ENCODE measurements at places on chromosomes 16 and 17. TPM values are rescaled to one million over a fixed set of nuclear protein-coding genes. Genes with fewer than 3 reads are reported as not detected.
A peak's percentile ranks its signal among the peaks of the same experiment; 100 is the strongest.

Gene SLC13A2
- polyA plus RNA-seq, result not detected

DNA sequence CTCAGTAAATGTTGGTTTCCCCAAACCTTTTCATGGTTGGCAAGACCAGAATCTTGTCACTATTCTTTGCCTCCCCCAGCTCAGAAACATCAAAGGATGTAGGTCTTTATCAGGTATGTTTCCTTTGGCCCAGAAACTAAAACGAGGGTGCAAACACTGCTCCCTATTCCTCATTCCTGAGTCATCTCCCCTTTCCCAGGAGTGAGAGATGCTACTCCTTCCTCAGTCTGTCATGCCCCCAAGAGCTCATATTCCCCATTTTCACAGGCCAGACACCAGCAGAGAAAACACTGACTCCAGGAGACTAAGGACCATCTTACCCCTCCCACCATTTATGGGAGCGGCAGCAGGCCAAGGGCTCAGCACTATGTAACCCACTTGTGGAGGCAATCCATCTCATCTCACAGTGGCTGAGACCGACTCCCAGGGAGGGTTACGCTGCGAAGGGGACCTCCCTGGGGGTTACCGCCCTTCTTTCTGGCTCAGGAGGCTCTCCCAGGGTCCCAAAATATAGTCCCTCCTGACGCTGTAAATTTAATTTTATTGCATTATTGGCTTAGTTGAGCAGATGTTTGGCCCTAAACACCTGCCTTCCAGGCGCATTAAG lies 1.5 kb downstream of the GEMIN4 start:
- H3K4me3 ChIP-seq, result peak overlapping the region; percentile 62
- DNase-seq, result no peak
- no peak overlapping the region for H3K27ac ChIP-seq

Gene CRLF3
- 24.1 TPM for polyA plus RNA-seq

DNA sequence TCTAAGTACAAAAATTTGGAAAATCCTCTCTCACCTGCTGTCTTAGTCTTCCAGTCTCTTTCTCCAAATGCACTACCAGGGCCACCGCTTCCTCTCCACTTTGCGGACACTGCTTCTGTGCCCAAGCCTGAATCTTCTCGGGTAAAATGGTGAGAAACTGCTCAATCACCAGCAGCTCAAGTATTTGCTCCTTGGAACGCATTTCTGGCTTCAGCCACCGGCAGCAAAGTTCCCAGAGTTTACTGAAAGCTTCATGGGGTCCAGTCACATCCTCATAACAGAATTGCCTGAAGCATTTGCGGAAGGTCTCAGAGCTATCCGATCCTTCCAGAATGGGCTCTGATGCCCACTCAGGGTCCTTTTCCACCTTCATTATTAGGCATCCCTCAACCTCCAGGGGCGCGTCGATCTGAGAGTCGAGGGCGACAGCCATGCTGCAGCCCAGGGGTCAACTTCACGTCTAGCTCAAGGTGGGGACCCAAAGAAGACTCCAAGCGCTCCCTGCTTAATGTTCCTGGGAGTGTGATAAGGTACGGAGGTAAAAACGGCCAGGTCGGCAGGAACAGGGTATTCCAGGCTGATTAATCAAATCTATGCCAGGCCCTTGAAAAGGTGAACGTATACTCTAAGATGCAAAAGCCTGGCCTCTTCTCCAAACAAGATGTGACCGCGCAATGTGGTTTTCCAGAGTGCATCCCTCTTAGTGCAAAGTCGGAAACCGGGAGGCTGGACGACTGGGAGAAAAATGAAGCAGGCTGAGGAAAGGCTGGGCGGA lies 763 bp downstream of the ZKSCAN2 start:
- H3K27ac ChIP-seq, result peak overlapping the region; percentile 99
- H3K36me3 ChIP-seq, result peaks cover 22% of the 10 kb centered on the region
- DNase-seq, result peak; percentile 44
- peaks cover 26% of the 10 kb centered on the region for H3K4me1 ChIP-seq

DNA sequence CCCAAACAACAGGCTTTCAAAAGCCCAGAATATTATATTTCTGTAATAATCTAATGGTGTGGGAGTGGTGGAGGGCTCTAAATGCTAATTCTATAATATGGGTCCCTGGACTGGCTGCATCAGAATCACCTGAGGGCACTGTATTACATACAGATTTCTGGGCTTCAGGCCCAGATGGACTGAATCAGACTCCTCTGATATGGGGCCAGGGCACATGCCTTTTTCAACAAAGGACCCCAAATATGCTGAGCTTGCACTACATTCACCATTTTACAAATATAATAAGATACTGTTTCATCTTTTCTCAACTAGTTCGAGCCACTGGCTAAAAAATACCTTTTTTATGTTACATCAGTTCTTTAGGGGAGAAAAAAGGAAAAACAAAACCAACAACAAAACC lies 309.7 kb downstream of the MAP2K6 start:
- no peak overlapping the region for H3K27ac ChIP-seq
- DNase-seq, result no peak
- H3K36me3 ChIP-seq, result no peaks in the 10 kb centered on the region
- peaks cover 3% of the 10 kb centered on the region for H3K27me3 ChIP-seq

GRCh38 chr16:25823891-25824290 lies 132.1 kb downstream of the HS3ST4 start:
- H3K27ac ChIP-seq, result no peak overlapping the region
- no peak for DNase-seq
- no peaks in the 10 kb centered on the region for H3K4me1 ChIP-seq
- no peaks in the 10 kb centered on the region for H3K27me3 ChIP-seq
- H3K4me3 ChIP-seq, result no peak overlapping the region

DNA sequence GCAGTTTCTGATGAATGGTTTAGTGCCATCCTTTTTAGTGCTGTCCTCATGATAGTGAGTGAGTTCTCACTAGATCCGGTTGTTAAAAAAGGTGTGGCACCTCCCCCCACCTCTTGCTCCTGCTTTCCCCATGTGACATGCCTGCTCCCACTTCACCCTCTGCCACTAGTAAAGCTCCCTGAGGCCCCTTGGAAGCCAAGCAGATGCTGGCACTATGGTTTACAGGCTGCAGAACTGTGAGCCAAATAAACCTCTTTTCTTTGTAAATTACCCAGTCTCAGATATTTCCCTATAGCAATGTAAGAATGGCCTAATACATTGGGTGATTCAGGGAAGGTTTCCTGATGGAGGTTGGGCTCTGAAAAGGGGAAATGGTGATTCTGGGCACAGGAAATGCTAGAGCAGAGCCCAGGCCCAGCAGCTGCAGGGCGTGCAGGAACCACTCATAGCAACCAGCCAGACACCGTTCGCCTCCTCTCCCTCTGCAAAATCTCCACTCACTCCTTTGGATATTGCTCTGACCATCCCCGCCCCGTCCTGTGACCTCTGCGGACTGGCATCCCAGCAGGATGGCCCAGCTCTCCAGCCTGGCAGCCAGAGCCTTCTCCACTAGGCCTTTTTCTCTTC lies 2.6 kb upstream of the ADORA2B start:
- no peak overlapping the region for H3K27ac ChIP-seq
- H3K27me3 ChIP-seq, result peaks cover 32% of the 10 kb centered on the region
- no peak overlapping the region for H3K4me3 ChIP-seq
- H3K4me1 ChIP-seq, result peaks cover 3% of the 10 kb centered on the region
- DNase-seq, result no peak

DNA sequence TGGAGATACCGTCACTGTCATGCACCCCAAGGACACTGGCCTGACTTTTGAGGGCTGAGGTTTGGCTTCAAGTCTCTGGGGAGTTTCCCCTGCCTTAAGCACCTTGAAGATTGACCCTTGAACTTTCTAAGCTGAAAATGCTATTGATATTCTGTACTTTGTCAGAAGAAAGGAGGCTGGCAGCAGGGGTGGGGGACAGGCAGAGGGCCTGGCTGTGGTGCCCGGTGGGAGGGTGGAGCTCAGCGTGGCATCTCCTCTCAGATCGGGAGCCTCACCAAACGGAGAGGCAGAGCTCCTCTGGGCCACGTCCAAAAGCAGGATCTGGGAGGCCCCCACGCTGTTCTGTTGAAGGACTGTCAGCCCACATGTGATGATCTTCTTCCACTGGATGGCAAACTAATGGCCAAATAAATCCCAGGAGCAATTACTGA lies 305.2 kb upstream of the IRX3 start:
- H3K27ac ChIP-seq, result no peak overlapping the region
- H3K4me3 ChIP-seq, result no peak overlapping the region
- no peaks in the 10 kb centered on the region for H3K36me3 ChIP-seq
- H3K4me1 ChIP-seq, result peaks cover 7% of the 10 kb centered on the region
- DNase-seq, result no peak
- H3K27me3 ChIP-seq, result no peaks in the 10 kb centered on the region

Gene ZCCHC14
- 7.9 TPM for polyA plus RNA-seq

DNA sequence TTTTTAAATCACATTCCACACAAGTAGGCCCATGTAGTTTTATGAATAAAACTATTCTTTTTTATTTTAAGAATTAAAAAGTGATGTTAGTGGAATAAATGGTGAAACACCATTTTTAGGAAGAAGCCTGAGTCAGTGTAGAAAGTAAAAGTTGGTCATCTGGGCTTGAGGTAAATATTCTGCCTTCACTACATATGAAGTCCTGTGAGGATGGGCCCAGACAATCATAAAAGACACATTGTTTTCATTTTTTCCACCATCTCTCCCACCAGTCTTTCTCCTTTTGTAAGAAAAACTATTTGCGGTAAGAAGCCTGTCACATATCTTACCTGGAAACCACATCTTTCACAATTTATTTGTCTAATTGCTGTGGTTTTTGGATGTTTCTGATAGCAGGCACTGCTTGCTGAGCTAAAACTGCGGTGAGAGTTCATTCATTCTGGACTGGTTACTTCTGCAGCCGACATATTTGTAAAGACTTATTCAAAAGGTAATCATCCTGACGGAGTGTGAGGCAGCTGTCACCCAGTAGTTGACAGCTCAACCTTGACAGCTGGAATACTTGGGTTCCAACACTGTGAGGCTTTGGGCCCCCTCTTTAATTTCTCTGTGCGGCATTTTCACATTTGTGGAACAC lies 10.6 kb upstream of the RFFL start:
- DNase-seq, result no peak
- no peaks in the 10 kb centered on the region for H3K27me3 ChIP-seq
- H3K4me3 ChIP-seq, result no peak overlapping the region

Gene KRT20
- polyA plus RNA-seq, result not detected

Gene OTOP2
- polyA plus RNA-seq, result not detected

GRCh38 chr17:76240461-76241203 lies at the start of gene RNF157:
Gene RNF157, minus strand, starts transcription at chr17:76240493. Its CDS starts 253 bp downstream, at chr17:76240240.
- H3K27ac ChIP-seq, result no peak within 1 kb of the TSS
- peak within 1 kb of the TSS; percentile 47 for H3K4me3 ChIP-seq
- peak; percentile 56 for DNase-seq
- no peaks in the 10 kb centered on the region for H3K4me1 ChIP-seq
- no peaks in the 10 kb centered on the region for H3K36me3 ChIP-seq
- H3K27me3 ChIP-seq, result peaks cover 29% of the 10 kb centered on the region

DNA sequence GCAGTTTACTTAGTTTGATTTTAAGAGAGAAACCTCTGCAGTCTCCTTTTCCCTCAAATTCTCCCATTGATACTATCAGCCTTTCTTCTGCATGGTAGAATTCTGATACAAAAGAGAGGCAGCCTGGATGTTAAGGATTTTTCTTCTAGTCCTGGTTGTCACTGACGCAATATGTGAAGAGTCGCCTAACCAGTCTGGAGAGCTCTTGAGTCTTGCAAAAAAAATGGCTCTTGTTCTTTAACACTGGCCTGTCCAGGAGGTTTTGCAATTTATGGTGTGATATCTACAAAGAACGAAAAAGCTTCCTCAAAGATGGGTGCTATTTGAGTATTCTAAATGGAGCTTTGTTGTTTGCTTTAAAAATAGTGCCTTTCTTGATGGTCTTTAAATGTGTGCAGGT lies 28.9 kb downstream of the COX10 start:
- H3K4me3 ChIP-seq, result no peak overlapping the region
- no peak overlapping the region for H3K27ac ChIP-seq
- H3K4me1 ChIP-seq, result peaks cover 30% of the 10 kb centered on the region

GRCh38 chr17:30805944-30806456 lies 18.5 kb downstream of the CRLF3 start:
- no peak overlapping the region for H3K27ac ChIP-seq
- no peaks in the 10 kb centered on the region for H3K27me3 ChIP-seq
- no peak for DNase-seq

DNA sequence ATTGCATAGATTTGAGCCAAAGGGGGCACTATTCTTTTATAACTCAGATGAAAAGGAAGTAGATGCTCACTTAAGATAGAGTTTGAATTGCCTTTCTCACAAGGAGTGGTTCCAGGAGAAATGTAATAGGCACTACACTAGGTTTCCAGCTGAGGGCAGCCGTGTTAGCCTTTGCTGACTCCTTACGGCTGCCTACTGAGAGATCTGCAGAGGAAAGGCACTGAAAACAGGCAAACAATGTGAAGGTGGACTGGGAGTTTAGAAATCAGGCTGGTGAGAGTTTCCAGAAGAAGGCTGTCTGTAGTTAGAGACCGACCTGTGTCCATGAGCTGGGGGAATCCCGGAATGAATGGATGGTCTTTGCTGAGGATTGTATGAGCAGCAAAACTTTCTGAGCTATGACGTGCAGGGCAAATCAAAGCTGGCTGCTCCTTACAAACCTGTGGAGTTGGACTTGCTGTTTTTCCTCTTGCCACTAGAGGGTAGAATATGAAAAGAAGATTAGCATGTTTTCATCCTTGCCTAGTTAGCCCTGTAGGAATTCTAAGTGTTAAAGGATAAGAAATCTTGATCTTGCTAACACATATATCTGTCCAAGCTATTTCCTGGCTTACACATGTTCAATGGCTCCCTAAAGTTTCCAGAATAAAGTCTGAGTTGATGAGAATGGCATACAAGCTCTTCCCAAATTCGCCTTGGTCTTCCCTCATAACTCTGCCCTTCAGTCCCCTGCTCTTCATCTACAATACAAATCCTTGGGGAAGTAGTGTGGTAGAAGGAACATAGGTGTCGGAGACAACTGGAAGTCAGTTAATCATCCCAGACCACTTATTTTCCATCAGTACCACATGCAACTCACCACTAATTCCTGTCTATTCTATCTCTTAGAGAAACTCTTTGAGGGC lies 20.1 kb upstream of the TAOK1 start:
- DNase-seq, result peak; percentile 83
- H3K27me3 ChIP-seq, result no peaks in the 10 kb centered on the region
- peak overlapping the region; percentile 17 for H3K4me3 ChIP-seq
- H3K36me3 ChIP-seq, result no peaks in the 10 kb centered on the region

DNA sequence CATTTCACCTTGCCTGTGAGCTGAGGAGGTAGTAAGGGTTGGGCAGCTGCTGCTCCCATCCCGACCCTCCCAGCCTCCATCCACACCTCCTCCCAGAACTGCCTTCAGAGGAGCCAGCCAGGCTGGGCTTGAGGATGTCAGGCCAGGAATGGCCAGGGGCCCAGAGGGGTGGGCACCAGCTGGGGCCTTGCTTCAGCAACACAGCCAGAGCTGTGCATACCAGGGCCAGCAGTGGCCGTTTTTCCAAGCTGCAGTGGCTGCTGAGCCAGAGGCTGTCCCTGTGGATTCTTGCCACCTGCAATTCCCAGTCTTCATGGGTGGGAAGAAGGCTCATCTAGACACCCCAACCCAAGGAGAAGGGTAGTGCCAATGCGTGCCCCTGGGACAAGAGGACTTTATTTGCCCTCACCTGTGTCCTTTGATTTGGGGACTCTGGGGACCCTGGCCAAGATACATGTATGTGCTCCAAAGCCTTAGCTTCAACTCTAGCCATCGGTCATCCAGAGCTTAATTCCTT lies 153.4 kb upstream of the SDK2 start:
- no peaks in the 10 kb centered on the region for H3K36me3 ChIP-seq
- no peaks in the 10 kb centered on the region for H3K27me3 ChIP-seq
- no peak overlapping the region for H3K27ac ChIP-seq
- no peak overlapping the region for H3K4me3 ChIP-seq
- no peaks in the 10 kb centered on the region for H3K4me1 ChIP-seq

GRCh38 chr17:7646457-7646856 lies 4.3 kb upstream of the ATP1B2 start:
- no peaks in the 10 kb centered on the region for H3K36me3 ChIP-seq
- peaks cover 11% of the 10 kb centered on the region for H3K4me1 ChIP-seq
- no peak for DNase-seq
- H3K27me3 ChIP-seq, result no peaks in the 10 kb centered on the region
- no peak overlapping the region for H3K4me3 ChIP-seq
- no peak overlapping the region for H3K27ac ChIP-seq
